ENCODE measurements at places on chromosomes 3 and 15.

DNA sequence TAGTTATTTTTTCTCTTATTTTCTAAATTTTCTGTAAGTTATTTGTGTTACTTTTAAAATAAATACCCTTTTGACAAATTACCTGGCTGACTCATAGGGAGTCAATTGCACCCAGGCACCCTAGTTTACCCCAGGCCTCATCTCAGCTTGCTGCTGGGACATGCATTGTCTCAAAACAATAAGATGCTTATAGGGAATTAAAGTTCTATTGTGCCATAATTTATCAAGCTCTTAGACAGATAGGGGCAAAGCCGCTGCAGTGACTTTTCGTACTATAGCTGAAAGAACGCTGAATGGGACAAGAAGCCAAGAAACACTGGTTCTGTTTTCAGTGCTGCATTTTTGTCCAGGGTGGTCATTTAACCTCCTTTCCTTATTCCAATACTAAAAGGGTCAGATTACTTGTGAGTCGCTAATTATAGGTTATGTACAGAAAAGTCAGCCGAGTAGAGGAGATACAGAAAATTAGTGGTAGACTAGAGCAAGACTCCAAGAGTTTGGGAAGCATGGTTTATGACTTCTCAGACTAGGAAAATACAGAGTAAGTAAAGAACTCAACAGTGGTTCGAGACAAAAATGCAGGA lies 50.3 kb downstream of the EXD1 start:
- no peak for DNase-seq

GRCh38 chr3:104805508-104805907 lies 561.2 kb upstream of the ALCAM start:
- no peak for DNase-seq

GRCh38 chr15:27550635-27551034 lies 548.5 kb downstream of the OCA2 start:
- no peak for DNase-seq

DNA sequence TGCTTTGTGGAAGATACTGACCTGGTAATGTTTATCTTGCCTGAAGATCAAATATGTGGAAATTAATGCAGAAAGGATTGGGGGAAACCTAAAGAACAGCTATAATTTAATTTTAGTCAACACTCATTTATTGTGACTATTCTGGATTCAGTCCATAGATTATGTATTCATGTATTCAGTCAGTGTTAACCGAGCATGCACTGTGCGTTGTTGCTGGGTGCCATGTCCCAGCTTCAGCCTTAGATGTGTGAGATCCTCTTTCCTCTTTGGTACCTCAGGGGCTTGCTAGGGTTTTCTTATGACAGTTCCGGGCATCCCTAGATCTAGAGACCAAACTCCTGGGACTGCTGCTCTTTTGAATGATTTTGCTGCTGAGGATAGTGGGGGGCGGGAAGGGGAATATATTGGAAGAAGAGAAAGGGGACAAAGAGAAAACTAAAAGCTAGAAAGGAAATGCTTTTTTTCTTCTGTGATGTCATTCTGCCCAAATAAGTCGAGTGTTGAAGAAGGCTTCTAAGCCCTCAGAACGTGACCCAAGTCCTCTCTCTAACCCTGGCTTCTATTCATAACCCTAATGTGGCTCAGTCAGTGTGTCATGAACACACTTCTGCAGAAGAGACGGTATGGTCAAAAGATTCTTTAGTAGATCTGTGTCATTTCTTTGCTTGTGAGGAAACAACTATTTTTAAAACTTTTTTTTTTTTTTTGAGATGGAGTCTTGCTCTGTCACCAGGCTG lies 33.5 kb downstream of the STARD9 start:
- no peak for DNase-seq

DNA sequence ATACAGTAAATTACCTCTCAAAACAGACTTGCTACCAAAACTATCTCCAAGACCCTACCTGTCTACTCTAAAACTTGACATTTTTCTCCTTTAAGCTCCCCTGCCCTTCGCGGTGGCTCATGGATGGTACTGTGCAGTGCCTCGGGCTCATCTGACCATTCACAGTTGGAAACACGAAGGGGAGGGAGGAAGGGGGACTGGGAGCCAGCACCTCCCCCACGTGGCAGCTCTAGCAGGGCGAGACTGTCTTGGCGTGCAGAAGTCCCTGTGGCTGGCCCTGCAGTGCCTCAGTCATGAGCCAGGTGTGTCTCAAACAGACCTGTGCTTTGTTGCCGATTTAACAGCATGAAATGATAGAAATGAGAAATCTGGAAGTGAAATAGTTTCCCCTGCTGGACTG lies 372.0 kb downstream of the GABRG3 start:
- no peak for DNase-seq

- no peak for DNase-seq
These were observed 462 bp downstream of the IGDCC3 start for GRCh38 chr15:65377105-65377975.

GRCh38 chr3:24168977-24169376 lies 223.9 kb downstream of the NR1D2 start:
- DNase-seq: no peak

GRCh38 chr15:70433586-70434324 lies 329.6 kb downstream of the UACA start:
- DNase-seq: no peak

DNA sequence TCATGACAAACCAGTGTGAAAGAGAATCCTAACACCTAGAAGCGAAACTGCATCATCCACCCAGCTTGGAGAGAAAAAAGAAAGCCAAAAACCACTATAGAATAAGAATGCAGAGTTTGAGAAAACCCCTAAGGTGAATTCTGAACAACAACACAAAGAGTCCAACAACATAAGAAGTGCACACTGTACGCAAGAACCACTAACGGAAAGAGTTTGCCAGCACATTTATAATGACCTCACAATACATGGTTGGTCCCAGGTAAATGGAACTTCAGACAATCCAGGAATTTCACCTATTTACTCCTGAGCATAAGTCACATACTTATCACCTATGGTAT lies 128.3 kb upstream of the BHLHE40 start:
- DNase-seq: peak; percentile 72

- peak; percentile 20 for DNase-seq
These were observed 71.8 kb downstream of the SYNPR start for GRCh38 chr3:63349583-63350573.

All from CD4-positive, alpha-beta T cell treated with Interleukin-12 subunit alpha and Interleukin-12 subunit beta, for 1 hour (primary cell).